Jurkat, Clone E6-1 (cell line): ENCODE measurements at places on chromosomes 6 and 20.

DNA sequence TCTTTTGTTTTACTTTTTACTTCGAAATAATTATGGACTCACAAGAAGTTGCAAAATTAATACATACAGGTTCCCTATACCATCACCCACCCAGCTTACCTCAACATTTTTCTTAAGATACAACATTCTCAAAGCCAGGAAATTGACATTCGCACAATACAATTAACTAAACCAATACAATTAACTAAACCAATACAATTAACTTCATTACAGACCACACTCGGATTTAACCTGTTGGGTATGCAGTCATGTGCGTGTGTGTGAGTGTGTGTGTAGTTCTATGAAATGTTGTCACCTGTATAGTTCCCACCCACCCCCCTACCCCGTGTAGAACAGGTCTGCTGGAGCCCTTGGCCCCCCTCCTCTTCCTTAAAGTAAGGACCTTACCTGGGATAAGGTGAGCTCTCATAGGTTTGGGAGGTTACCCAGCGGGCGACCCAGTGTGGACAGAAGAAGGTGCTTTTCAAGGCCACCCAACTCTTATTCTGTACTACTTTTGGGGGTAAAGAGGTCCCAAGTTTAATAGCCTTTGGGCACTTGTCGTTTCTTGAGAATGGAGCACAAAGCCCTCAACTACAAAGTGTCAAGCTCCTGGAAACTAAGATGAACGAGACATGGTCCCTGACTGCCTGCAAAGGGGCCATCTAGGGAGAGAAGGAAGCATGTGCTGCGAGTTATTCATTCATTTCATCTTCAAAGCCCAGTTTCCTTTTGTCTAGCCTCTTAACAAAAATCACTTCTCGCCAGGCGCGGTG is 544 bp upstream of the STK38 start:
- no peak for DNase-seq

DNA sequence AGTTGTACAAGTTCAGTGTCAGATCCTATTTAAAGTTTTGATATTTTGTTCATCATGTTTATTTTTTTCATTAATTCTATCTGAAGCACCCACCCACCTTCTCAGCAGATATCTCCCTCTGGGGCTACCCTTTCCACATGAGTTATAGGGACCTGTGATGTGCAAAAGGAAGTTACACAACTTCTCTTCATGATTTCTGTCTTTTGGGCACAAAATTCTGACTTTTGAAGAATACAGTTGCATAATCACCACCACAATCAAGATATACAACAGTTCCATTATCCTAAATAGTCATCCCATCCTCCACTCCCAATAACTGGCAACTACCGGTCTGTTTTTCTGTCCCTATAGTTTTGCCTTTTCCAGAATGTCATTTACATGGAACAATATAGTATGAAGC is 13.8 kb upstream of the FUCA2 start:
- DNase-seq = no peak

DNA sequence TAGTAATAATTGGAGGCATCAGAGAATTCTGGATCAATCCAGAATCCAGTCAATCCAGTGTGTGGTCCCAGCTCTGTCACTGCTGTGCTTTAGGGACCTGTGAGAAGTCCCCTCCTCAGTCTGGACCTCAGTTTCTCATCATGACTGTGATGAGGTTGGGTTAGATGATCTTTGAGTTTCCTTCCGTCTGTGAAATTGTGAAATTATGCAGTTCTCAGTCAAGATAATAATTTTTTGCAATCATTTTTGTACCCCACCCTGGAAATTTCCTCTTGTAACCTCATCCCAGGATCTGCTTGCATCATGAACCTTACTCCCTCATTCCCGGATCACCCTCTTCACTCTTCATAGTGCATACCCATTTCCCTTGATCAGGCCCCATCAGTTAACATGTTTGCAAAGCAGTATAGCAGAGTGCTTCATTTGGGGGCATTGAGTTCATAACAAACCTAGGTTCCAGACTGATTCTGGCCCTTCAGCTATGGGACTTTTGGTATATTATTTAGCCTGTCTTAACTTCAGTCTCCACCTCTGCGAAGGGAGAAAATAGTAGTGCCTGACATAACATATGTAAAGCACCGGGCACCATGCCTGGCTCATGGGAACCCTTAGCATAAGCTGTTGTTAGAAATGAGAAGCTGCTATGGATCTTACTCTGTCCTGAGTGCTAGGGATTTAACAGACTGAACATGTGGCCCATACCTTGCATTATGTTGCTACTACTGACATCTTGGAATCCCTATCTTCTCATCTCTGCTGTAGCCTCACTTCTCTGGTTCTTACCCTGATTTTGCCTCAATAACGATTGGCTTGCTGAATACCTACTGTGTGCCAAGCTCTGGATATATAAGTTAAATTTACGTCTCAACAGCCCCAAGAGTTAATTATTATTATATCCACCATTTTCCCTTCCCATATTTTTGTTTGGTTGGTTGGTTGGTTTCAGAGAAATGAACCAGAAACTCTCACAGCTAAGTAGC is 1.3 kb downstream of the ZNF76 start:
- no peak for DNase-seq

DNA sequence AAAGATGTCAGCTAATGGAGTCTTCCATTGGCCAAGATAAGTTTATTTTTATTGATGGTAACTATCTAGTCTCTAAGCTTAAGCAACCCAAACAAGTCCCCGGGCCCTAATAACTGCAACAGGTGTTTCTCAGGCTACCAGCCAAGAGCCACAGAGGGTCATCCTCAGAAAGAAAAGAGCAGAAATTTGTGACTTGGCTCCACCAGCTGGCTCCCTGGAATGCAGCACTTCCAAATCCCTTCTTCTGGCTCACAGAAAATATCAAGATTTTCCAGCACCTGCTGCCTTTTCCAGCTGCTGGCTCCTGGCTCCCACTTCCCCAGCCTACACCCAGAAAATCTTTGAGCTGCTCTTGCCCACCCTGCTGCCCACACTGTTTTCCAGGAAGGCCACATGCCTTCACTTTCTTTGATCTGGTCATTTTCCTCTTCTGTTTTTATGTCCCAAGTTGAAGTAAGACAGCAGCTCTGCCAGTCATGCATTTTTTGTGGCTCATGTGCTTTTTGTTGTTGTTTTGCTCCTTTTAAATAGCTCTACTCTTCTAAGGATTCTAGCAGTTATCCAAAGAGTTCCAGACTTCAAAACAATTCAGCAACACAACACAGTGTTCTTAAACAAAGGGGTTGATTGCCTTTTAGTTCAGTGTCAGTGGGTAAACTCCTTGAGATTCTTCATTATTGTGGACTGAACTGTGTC is 151.0 kb upstream of the SMLR1 start:
- no peak for DNase-seq

DNA sequence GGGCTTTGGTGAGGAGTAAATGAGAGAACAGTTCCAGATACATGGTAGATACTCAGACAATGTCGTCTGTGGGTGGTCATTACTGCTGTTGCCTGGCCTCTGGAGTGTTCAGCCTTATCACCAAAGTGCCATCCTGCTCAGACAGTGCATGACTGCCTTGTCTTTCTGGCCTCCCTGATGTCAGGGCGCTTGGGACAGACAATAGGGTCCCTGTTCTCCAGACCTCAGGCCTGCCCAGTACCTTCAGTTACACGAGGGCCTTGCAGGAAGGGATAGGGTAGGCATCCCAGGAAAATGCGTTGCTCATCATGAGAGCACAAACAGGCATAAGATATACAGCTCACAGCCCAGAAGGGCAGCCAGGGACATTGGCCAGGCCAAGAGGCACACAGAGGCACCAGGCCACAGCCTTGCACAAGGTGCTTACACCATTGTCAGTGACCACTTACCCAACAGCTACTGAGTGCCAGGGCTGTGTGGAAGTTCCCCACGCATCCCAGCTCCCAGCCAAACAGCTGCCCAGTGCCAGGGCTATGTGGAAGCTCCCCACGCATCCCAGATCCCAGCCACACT is 27.4 kb downstream of the BPIFB1 start:
- no peak for DNase-seq

- DNase-seq = no peak
Measured at GRCh38 chr20:46058599-46059281, 29.7 kb downstream of the SLC12A5 start.

GRCh38 chr6:17466707-17467106 is 73.3 kb downstream of the CAP2 start:
- no peak for DNase-seq

GRCh38 chr6:154605178-154605881 is 94.8 kb upstream of the CNKSR3 start:
- no peak for DNase-seq

DNA sequence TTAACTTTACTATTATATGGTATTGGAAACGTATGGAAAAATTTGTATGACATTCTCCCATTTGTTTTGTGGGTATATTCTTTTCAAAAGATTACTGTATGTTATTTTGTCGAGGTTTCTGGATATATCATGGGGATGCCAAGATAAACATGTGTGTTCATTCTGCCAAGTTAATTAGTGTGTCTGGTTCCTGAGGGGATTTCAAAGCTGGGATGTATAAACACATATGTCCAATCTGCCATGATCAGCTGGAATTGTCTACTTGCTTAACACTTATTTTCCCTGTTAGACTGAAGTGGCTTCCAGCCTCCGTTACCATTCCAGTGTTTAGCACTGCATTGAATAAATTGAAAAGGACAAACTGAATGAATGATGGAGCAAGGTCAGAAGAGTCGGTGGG is 86.2 kb downstream of the DNAH8 start:
- DNase-seq = no peak
